ENCODE measurements at places on chromosomes 1 and 21.
A peak's percentile ranks its signal among the peaks of the same experiment; 100 is the strongest.

- DNase-seq: no peak
Observed at GRCh38 chr1:67732750-67733151, 47.8 kb downstream of the GADD45A start.

GRCh38 chr1:235275223-235275622 lies 52.8 kb downstream of the ARID4B start:
- no peak for DNase-seq

DNA sequence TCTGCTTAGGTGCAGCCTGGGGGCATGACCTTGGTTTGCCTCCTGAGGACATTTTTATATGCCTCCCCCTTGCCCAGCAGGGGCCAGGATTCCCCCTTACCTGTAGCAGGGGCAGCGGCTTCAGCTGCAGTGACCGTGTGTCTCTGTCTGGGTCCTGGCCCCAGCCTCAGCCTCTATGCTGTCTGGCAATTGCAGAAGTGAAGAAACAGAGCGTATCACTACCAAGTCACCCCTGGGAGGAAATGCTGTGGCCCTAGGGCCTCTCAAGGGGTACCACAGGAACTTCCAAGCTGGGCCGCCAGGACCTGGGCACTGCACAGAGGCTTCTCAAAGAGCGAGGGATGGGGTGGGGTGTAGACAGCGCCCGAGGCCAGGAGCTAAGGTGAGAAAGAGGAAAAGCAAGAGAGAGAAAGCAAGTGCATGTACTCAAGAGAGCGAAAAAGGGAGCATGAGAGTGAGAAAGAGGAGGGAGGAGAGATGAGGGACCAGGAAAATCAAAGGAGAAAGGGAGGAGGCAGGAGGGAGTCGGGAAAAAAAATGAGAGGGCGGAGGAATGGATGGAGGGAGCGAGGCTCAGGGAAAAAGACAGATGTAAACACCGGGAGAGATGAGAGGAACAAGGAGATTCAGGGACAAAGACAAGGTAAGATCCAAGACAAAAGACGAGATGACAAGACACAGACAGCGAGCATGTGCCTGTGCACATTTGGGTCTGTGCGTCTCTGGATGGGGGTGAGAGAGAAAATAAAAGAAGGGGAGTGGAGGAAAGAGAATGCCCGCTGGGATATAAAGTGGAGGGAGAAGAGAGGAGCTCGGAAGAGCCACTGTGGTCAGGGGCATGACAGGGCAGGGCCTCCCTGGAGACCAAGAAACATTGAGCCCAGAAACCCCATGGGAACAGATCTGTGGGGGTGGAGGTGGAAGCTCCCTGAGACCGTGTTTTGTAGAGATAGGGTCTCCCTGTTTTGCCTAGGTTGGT lies at the start of gene PTAFR:
Gene PTAFR (minus strand): TSS at position 199 of the 979 bp plus-strand sequence. CDS start 25,669 bp downstream, outside the sequence.
- DNase-seq: no peak

DNA sequence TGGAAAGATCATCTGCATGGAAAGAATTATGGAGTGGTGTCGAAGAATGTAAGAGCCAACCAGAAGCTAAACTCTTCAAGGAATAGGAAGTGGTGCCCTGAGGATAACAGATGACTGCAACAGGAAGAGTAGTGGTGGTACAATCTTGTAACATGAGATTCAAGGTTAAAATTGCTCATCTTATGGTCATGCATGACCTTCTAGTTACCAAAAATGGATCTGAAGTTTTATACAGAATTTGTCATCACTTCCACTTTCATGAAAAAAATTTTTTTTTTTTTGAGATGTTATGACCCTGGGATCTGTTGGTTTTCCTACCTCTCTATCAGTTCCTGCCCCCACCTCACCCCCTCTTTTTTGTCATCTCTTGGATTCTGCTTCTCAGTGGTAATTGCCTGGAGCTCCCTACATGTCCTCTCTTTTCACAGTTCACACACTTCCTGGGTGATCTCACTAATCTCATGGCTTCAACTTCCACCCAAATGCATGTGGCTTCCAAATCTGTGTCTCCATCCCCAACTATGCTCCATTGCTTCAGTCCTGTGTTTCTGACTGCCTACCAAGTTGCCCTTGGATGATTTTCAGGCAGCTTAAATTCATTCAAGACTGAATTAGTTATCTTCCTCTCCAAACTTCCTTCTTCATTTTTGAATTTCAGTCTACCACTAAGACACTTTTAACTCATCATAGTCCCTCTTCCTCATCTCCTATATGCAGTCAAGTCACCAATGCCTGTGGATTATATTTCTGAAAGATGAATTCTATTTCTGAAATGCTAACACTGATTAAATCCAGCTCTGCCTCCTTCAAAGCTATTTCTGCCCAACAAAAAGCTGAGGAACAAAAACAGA lies 48.4 kb downstream of the SLAMF6 start:
- no peak for DNase-seq

- DNase-seq: no peak
Observed at GRCh38 chr1:70685300-70686286, 274.5 kb downstream of the CTH start.

- no peak for DNase-seq
Observed at GRCh38 chr1:105442901-105443300, 1613.6 kb upstream of the PRMT6 start.

DNA sequence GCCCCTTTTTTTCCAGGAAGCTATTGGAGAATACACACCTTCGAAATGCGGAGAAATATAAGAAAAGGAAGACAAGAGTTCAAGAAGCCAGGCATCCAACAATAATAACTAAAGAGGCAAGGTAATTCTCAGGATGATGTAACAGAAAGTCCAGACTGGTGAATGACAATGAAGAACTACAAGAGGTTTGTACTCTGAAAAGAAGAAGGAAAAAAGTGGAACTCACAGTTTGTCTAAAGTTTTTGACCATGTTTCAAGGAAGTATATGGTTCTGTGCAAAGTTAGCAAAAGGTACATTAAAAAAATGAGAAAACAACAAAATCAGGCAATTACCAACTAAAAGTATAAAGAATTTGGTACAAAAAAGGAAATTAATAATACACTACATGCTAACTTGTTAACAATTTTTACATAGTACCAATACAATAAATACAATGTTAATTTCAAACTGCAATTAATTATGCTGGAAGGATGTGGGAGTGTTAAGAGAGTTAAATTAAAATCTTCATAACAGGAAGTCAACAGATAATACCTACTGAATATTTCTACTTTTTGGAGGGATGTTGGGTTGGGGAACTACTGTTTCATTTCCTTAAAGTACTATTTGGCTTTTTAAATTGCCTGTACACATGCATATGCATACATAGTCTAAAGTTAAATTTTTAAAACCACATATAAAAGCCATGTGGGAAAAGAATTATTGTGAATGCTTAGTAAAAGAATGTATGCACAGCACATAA lies 12.9 kb upstream of the CD55 start:
- no peak for DNase-seq

DNA sequence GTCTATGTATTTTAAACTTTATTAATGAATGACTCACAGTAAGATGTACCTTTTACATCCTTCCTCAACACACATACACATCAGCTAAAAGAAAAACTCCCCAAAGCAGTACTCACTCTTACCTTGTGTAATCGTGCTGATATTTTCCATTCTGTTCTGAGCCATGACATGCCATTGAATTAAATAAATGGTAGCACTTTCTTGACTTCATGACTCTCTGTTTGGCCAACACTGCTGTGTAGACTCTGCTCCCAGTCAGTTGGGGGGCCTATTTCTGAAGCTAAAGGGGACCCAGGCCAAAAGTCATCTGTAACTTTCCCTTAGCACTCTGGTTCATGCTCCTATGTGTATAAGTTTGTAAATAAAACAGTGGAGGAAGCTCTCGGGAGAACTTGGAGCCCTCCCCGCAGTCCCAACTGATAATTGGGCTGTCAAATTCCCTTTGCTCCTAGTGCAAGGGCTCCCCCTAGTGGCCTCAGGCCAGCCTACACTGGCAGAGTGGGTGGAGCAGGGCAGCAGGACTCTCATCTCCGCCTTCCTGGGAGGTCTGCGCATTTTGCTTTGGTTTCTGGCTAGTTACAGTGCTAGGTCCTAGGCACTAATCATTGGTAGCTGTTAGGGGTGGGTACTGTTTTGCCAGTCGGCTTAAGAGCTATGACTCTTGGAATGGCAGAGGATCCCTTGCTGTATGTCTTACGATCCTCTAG lies 1.7 kb upstream of the FYB2 start:
- peak; percentile 53 for DNase-seq

DNA sequence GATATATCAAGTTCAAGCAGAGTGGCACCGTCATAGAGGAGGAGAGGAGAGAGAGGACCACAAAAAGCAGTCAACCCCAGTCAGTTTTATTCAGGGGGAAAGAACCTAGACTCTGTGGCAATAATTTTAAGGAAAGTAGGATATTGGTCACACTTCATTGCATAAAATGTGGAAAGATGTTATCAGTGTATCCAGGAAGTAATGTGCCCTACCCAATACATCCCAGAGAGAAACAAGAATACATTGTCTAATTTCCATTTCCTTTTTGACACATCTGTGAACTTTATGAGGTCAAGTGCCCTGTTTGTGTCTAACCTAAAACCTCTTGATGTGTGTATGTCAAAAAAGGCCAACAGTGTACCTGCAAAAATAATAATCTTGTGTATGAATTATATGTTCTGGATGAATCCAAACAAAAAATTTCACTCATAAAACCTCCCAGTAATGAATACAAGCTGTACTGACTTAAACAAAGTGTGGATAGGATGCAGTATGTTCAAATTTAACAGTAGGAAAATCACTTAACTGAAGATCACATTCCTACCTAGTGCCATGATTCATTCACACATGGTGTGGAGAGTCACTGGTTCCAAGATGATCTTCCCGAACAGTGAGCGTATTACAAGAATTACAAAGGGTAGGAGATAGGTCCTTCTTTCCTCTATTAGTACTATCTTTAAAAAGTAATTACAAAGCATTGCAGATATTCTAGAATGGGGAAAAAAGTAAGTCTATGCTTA lies 712.1 kb upstream of the CXADR start:
- DNase-seq: no peak

- DNase-seq: no peak
Observed at GRCh38 chr1:15275921-15276683, 29.1 kb downstream of the FHAD1 start.

DNA sequence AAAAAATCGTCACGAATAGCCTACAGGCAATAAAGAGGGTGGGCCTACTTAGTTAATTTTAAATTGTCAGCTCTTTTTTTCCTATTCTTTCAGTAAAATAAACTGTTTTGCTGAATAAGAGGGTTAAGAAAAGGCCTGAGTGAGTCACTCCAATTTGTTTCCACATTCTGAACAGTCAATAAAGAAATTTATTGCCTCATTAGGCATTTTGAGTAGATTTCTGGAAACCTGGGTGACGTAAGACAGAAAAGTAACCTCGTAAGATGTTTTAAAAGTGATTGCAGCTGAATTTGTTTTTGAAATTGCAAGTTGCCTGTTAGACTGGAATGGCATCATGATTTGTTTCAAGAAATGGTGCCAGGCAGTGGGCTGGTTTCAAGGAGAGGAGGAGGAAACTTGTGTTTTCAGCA lies 439.3 kb downstream of the USP25 start:
- no peak for DNase-seq

GRCh38 chr1:22418933-22419382 lies 32.7 kb upstream of the ZBTB40 start:
- DNase-seq: no peak

- DNase-seq: no peak
Observed at GRCh38 chr1:243842161-243842560, 7.9 kb downstream of the AKT3 start.

DNA sequence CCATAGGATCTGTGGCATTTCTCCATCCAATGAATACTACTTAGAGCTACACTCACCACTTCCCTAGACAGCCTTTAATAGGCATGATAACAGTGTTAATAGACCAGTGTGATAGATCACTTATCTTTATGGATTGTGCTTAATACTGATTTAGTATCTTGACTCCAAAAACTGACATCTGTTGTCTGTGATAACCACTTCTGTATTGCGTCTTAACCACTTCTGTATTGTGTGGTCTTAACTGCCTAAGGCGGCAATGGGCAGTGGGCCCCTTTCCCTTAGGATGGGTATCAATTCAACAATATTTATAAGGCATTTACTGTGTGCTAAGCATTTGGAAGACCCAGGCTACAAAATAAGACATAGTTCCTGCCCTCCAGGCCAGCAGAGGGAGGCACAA lies 32.0 kb upstream of the RCAN3 start:
- no peak for DNase-seq

- DNase-seq: no peak
Observed at GRCh38 chr1:1335792-1336248, 4.7 kb downstream of the TAS1R3 start.

GRCh38 chr21:45220071-45220481 lies 67.6 kb downstream of the POFUT2 start:
- no peak for DNase-seq

- DNase-seq: no peak
Observed at GRCh38 chr1:59522925-59523505, 226.1 kb downstream of the FGGY start.

GRCh38 chr1:83508485-83509151 lies 490.3 kb downstream of the TTLL7 start:
- DNase-seq: no peak

DNA sequence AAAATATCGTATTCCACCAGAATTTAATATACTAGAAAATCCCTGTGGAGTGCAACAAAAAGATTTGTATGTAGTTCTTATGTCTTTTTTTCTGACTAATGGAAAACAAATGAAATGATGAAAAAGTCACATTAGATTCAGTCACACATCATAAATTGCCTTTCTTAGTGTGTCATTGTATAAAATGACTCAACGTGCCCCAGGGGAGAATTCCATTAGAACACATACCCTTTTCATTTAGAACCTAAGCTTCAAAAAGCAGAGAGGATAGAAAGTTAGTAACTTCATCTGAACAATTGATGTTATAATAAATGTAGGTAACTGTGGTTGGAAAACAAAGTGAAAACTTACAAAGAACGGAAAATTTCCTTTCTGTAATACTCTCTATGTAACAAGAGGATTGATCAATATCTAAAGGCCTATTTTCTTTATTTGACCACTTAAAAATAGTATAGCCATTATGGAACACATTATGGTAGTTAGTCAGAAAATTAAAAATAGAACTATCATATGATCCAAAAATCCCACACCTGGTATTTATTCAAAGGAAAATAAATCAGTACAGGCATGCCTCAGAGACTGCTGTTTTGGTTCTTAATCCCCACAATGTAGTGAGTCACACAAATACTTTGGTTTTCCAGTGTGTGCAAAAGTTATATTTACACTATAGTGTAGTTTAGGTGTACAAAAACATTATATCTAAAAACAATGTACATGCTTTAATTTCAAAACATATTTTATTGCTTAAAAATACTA lies 1016.1 kb downstream of the KCNT2 start:
- no peak for DNase-seq

DNA sequence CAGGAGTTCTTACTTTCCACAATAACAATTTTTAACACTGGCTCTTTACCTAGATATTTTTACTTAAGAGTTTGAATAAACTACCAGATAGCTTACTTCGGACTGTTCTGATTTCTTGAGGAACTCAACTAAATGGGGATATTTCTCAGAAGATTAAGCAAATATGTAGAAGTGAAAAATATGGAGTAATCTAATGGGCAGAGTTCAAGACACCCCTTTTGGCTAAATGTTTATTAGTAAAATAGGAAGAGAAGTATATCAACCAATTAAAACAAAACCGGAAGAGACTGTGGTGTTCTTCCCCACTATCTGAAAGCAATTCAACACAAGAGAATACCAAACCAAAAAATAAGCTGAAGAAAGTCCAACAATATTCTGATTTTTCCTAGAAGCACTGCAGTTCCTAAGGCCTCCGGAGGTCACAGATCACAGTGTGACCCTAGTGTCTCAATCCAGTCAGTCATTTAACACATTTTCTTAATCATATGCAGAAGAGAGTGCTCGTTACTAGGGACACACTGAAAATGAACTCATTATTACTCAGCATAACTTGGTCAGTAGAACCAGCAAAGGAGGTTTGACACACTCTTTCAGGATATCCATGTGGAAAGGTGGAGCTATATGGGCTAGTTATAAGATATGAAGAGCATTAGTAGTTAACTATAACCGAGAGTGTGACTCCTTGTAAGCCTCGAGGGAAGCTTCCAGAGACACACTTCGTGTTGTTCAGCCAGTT lies 5.2 kb downstream of the SIPA1L2 start:
- DNase-seq: no peak
